Fibroblast of pulmonary artery (primary cell): ENCODE measurements at places on chromosomes 3 and 15.
A peak's percentile ranks its signal among the peaks of the same experiment; 100 is the strongest.

DNA sequence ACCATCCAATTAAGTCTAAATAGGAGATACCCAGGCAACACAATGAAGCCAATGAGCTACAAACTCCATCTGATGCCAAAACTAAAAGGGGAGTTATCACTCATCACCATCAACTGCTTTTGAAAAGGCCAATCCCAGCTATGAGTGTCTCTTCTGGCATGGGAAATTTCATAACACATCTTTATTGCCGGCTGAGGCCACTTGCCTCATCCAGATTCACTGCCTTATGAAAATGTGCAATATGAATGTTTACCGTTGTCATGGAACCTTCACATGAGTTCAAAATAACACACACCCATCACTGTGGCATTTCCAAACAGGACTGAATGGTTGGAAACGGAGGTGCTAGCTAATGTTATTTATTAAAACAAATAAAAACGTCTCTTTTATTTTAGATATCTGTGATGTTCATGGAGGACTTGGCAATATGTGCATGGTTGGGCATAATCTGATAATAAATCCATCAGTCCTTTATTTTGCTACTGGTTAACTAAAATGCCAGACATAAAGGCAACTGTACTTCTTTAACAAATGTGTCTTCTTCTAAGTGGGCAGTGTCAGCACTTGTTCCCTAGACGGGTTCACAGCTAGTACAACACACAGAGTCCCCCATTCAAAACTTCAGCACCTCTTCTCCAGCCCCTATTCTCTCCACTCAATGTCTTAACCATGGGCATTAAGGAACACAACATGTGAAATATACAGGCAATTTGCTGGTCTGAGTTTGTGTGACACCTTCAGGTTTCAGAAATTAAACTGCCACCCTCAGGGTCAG, 143.9 kb downstream of the MAGI1 start:
- peak; percentile 61 for DNase-seq

- no peak for DNase-seq
Measured at GRCh38 chr3:162777118-162777517, 1280.5 kb downstream of the OTOL1 start.

DNA sequence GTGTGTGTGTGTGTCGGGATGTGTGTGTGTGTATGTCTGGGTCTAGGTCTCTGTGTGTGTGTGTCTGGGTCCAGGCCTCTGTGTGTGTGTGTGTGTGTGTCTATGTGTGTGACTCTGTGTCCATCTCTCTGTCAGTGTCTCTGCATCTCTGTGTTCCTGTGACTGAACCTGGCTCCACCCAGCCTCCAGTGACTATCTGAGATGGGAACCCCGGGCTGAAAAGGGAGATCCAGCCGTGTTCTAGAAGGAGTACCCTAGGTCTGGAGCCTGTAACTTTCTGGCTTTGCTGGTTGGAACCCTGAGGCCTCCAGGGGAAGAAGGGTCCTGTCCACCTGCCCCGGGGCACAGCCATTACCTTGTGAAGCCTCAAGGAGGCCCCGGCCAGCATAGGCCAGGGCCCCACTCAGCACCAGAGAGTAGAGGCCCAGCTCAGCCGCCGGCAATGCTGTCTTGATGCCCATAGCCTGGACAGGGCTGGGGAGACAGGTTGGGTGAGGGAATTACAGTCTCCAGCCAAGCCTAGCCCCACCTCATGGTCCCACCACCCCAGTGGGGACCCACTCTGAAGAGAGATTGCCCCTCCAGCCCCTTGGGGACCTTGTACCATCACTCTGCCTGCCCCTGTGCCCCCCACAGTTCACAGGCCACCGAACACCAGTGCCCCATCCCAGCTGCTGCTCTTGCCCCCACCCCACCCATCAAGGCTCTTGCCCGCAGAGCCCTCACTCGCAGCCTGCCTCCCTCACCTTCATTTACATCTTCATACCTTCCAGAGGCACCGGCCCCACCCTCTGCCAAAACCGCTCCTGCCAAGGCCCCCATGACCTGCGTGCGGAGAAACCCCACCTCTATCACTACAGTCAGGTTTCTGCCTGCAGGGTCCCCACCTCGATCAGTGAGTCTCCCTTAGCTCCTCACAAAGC, 2.0 kb downstream of the HHATL start:
- DNase-seq, result no peak

DNA sequence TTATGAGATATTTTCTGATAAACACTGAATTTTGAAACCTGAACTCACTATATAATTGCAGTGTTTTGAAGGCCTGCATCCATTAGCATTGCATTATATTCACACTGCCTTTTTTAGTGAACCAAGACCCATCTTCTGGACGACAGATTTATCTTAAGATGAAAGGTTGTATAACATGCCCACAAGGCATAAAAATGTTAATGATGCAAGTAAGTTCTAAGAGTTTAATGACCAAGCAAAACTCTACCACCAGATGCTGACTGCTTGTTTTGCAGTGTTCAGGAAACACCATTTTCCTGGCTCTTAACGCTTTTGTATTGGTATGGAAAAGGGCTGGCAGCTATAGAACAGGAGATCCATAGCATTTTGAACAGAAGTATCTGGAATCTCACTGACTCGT, 46.1 kb downstream of the USP50 start:
- DNase-seq, result no peak

DNA sequence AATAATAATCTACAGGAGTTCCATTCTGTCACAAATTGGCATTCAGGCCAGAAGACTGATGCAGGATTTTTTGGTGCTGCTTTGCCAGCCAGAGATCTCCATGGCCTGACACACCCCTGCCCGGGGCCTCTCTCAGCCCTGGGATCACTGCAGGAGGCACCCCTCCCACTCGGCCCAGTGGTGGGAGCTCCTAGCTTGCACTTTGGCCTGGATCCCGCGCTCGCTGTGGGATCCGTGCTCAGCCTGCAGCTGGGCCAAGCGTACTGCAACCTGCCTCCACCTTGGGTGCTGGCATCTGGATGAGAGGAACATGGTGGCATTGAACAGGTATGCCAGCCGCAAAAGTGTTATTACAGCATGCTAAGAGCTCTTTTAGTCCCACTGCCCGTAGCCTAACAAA, 656.7 kb upstream of the CCDC54 start:
- no peak for DNase-seq

DNA sequence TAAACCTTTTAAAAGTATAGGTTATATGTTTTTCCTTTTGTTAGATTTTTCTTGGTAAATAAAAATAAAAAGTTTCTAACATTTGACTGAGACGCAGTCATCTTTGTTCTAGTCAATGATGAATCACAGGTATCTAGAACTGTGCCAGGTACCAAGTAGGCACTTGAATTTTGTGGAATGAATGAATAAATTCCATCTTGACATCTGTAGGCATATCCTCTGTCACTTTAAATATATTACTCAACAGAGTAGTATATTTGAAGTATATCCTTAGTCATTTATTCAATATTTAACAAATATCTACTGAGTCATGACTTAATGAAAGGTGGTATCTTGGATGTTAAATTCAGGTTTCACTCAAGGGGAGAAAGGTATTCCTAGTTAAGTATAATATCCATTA, 828.4 kb downstream of the TUSC7 start:
- DNase-seq, result no peak

- DNase-seq, result no peak
Measured at GRCh38 chr15:100762289-100762688, 117.3 kb upstream of the ALDH1A3 start.

- DNase-seq, result peak; percentile 67
Measured at GRCh38 chr15:66858423-66859207, 156.6 kb downstream of the SMAD6 start.

- DNase-seq, result peak; percentile 95
Measured at GRCh38 chr3:64190517-64191515, 34.5 kb downstream of the PRICKLE2 start.

DNA sequence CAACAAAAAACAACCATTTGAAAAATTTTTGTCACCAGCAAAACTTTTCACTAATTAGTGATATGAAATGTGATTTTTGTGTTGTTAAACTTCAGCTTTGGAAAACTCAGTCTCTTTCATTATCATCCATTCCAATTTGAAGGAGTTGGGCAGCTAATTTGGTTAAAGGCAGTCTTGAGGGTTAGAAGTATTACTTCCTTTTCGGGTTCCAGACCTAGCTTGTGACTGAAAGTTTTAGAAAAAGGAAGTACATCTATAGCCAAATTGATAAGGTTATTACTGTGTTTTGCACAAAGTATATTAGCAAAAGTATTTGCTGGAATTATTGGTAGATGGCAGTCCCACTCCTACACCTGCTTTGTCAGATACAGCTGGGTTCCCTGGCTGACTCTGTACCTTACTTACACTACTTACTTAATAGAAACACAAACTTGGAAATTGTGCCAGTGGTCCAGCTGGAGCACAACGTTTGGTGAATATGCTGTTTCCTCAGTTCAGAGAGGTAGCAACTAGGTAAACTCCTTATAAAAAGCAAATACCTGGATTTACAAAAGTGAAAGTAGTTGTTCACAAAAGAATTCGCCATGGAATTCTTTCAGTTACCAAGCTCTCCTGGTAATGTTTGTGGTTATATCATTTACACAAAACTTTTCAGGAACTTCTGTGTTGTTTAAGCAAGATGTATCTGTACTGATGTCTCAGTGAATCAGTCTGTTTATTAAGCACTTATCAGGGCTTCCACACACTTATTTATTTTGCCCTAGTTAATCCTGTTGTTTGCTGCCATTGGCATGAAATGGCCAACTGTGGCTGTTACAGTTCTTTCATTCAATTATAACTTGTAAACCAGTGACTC, 31.6 kb downstream of the TIPARP start:
- no peak for DNase-seq

DNA sequence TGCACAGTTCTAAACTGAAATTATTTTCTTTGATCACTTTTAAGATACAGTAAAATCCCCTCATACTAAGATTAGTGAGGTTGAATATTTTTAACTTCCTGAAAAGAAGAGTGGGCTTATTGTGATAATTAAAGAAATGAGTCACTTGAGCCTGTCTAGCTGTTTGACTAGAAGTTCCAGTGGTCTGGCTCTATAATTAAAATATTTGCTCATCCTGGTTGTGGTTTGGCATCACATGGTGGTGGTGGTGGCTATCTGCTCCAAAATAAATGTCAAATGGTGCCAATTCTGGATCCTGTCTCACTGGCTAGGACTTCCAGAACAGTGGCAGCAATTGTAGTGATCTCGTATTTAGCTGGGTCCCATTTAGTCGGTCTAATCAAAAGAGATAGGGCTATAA, 8.6 kb upstream of the TEX9 start:
- DNase-seq, result no peak

DNA sequence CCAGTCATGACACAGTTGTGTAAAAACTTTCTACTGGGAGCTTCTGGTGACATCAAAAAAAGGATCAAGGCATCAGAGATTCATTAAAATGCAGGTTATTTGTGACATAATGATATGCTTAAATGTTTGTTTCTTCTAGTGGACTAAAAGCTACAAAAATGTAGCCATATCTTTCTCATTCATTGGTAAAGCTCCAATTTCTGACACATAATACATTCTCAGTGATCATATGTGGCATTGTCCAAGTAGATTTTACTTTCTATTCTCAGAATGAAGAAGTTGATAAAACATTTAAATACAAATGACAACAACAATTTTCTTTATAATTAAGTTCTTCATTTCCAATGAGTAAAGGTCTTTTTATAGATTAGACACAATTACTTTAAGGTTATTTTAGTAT, 71.0 kb upstream of the ARHGEF26 start:
- no peak for DNase-seq

GRCh38 chr3:174223042-174223441, 636.1 kb upstream of the NAALADL2 start:
- DNase-seq, result no peak

DNA sequence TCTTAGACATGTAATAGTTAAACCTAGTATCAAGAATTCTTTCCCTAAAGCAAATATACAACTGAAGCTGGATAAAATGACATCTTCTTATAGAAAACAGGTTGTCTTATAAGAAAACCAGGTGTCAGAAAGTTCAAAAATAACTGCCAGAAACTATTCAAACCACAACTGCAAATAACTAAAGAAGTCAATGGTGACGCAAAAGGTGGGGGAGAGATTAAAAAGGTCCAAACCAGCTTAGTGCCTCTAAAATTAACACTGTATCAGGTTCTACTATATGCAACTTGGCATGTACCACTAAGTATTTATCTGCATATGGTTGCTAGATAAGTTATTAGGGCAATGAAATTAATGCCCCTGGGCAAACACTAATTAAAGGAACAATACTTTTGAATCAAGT, 136.8 kb downstream of the TBL1XR1 start:
- no peak for DNase-seq
